ENCODE measurements at places on chromosomes 12 and 14.

DNA sequence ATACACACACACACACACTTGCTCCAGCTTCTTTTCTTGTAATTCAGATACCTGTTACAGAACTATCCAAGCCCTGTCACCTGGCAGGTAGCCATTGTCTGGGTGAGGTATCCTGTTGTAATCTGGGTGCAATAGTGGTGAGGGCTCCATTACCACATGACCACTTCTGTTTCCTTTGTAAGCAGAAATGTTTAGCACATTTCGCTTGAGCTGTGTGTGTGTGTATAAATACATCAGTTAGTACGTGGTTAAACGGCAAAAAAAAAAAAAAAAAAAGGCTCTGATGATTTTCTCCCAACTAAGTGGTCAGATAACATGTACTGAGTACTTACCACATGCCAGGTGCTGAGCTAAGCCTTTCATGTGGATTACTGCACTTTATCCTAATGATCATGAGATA lies 129.3 kb upstream of the SSTR1 start:
- no peak for DNase-seq

GRCh38 chr12:91774434-91774921 lies 371.2 kb downstream of the BTG1 start:
- no peak for DNase-seq

GRCh38 chr12:4809013-4809448 lies 88.8 kb downstream of the GALNT8 start:
- no peak for DNase-seq

GRCh38 chr12:52083638-52083996 lies 4.1 kb downstream of the SMIM41 start:
- DNase-seq = no peak

DNA sequence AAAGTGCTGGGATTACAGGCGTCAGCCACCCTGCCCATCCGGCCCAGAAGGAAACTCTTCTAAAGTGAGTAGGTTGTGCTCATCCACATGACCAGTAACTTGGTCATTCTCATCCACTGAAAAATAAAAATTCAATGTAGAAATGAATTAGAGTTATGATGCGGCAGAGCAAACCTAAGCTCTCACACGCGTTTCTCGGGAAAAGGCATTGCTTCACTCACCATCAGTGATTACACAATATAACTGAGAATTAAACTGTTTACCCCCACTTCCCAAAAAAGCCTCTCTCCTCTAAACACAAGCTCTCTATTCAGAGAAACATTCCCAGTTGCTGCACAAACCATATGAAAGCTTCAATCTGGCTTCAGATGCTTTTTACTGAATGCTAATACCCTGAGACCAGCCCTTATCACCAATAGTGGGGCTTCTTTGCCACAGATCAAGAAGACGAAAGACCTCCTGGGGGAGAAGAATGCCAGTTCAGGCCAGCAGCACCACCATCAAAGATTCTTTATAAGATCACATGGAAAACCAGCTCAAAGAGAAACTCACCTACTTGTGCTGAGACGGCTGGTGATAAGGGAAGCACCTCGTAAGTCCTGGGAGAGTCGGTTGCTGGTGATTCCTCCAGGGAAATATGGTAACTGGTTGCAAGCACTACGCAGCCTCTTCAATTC lies 121.5 kb upstream of the SFSWAP start:
- no peak for DNase-seq

GRCh38 chr12:31970199-31970598 lies 11.0 kb downstream of the RESF1 start:
- DNase-seq = no peak

- DNase-seq = no peak
Observed at GRCh38 chr14:86826661-86827060, 1166.3 kb downstream of the GALC start.

GRCh38 chr12:91978143-91978542 lies 167.5 kb downstream of the BTG1 start:
- no peak for DNase-seq

GRCh38 chr12:88411689-88412088 lies 168.6 kb downstream of the KITLG start:
- no peak for DNase-seq

- no peak for DNase-seq
Observed at GRCh38 chr14:99036611-99037293, 235.2 kb downstream of the BCL11B start.

GRCh38 chr14:53285064-53285463 lies 131.9 kb upstream of the DDHD1 start:
- DNase-seq = no peak

DNA sequence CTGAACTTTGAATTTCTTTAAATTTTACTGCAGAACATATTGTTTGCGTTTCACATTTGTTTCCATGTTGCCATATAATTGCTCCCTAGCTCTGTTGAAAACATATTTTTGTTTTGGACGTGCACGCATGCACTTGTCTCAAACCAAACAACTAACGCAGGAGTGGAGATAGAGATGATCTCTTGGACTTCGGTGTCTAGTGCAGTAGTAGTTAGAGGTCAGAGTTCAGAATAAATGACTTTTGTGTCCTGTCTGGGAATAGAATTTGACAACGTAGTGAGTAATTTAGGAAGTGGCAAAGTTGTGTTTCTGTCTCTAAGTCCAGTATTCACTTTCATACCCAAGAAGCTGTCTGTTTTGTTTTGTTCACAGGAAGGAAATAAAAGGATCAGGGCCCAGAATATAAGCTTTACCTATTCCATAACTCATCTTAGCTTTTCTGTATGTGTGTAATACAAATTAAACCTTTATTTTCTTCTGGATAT lies 173.8 kb downstream of the AEBP2 start:
- no peak for DNase-seq

- DNase-seq = no peak
Observed at GRCh38 chr12:124655048-124655697, 87.8 kb upstream of the NCOR2 start.

Measured in right renal pelvis (tissue), 4 donors.